ENCODE measurements at places on chromosomes 5 and 9. TPM values are rescaled to one million over a fixed set of nuclear protein-coding genes. Genes with fewer than 3 reads are reported as not detected.

DNA sequence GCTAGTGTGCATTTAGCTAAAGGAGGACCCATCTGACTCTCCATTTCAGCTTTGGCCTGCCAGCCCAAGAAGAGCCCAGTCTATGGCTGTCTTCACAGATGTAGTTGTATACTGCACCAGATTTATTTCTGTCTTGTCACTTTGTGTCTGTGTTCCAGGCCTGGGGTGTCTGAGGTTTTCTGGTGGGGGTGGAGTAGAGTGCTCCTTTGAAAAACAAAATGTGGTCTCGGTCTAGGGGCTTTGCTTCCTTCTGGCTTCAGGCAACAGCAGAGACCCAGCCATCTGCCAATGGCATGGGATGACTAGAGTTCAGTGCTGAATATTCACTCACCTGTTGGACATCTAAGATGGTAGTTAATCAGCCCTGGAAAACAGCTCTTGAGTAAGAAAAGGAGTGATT lies 10.9 kb downstream of the IGIP start:
- DNase-seq: no peak

Gene CBY3
- total RNA-seq: not detected

DNA sequence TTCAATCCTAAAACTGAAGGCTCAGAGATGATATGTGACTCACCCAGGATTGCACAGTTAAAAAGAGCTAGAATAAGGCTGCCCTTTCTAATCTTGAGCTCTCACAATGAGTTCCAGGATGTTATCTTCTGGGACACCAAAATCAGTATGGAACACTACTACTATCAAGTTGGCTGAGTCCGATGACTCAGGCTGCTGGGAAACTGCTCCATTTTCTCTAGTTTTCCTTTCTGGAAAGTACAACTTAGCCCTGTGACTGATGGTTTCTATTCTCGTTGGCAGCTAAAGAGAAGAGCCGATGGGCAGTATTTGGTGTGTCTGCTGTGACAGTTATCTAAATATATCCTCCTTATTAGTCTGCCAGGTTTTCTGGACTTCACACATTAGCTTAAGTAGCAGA lies 37.9 kb upstream of the DPYSL3 start:
- DNase-seq: no peak

- no peak for DNase-seq
Observed at GRCh38 chr5:109877670-109878045, 187.9 kb downstream of the MAN2A1 start.

- no peak for DNase-seq
Observed at GRCh38 chr5:74556631-74557595, 83.6 kb downstream of the ENC1 start.

DNA sequence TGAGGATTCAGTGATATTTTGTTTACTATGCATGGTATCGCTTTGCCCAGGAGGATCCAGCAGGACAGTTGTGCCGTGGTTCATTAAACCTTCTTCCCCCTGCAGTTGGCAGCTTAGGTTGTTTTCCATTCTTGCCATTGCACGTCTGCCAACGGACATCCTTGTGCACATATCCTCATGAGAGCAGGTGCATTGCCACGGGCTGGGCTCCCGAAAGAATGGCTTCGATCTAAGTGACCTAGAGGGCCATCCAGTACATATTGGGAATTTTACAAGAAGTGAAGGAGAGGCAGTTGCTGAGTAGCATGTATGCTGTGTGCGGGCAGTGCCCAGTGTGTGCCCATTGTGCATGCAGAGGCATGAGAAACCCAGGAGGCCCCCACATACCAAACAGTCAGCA lies 22.1 kb downstream of the HRH2 start:
- no peak for DNase-seq

GRCh38 chr9:110912419-110913291 lies 125.6 kb downstream of the LPAR1 start:
- peak; percentile 5 for DNase-seq

DNA sequence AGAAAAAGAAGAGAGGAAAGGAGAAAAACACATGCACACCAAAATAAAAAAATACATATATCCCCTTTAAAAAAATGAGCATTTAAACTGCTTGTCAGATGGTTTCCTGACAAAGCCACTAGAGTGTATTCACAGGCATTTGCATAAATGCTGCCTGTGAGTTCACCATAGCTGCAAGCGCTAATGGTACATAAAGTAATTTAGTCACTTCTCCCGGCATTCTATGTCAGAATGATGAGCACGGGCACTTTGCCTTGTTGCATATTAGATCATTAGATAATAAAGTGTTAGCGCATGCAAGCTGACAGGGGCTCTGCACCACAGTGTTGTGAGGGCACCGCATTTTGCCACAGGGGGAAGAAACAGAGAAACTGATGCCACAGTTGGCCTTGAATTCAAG lies 280.6 kb downstream of the EBF1 start:
- no peak for DNase-seq

Gene SOX30
- total RNA-seq: under 0.01 TPM

- DNase-seq: no peak
Observed at GRCh38 chr9:3928590-3928989, 371.3 kb downstream of the GLIS3 start.

Gene NXNL2
- 0.41 TPM for total RNA-seq

Gene C5orf34
- 6.1 TPM for total RNA-seq
